NCI-H2081 treated with DMSO at 0.1 percent for 48 hours (cell line): ENCODE measurements at places on chromosomes 5 and 9.

DNA sequence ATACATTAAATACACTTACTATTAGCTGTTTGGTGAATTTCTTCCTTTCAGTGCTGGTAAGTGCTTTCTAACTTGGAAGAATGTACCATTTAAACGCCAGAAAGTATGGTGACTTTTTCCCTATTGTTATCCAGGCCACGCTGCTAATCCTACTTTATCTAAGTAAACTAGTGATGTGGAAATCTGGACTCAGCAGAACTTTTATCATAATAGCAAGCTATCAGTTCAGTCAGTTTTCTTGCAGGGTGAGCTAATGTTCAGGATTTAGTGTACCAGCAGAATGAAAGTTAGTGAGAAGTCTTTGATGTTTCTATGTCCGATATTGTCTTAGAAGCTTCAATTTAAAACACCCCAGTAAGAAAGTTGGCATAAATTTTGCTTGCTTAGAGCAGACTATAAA is 72.2 kb downstream of the HSD17B4 start:
- DNase-seq = no peak

- DNase-seq = peak; percentile 27
Measured at GRCh38 chr5:127492854-127493738, 24.3 kb upstream of the PRRC1 start.

DNA sequence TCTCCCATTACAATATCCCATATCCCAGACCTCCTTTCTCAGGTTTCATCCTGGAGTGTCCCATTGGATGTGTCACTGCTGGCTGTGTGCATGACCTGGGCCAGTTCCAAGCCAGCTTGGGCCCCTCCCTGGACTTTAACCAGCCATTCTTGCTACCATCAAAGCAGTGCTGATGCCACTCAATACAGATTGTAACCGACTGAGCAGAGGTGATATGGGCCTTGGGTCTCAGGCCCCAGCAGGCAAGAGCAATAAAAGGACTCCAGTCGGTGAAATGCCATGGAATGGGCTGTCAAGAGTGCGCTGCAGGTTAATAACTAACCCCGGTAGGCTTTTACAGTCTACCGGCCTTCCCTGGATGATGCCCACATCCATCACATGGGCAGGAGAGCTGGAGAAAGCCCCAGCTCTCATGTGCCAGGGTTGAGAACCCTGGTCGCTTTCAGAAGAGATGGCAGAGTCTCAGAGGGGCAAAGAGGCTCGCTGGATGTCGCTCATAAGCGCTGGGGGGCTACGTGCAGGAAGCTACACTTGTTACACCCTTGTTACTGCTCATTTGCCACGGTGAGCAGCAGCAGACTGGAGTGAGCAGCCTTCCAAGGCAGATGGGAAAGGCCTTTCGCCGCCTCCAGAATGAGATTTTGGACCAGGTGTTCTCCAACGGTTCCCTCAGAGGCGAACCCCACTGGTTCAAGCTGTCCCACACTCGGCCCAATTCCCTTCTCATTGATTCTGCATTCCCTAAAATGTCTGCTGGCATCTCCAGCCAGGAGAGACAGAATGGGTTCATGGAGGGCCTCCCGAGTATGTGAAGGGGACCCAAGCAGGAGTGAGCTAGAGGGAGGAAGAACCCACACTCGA is 13.2 kb downstream of the EPB41L4B start:
- no peak for DNase-seq

- DNase-seq = no peak
Measured at GRCh38 chr5:159975462-159976019, 33.4 kb upstream of the TTC1 start.

GRCh38 chr5:131210151-131210510 is 39.4 kb downstream of the LYRM7 start:
- no peak for DNase-seq

DNA sequence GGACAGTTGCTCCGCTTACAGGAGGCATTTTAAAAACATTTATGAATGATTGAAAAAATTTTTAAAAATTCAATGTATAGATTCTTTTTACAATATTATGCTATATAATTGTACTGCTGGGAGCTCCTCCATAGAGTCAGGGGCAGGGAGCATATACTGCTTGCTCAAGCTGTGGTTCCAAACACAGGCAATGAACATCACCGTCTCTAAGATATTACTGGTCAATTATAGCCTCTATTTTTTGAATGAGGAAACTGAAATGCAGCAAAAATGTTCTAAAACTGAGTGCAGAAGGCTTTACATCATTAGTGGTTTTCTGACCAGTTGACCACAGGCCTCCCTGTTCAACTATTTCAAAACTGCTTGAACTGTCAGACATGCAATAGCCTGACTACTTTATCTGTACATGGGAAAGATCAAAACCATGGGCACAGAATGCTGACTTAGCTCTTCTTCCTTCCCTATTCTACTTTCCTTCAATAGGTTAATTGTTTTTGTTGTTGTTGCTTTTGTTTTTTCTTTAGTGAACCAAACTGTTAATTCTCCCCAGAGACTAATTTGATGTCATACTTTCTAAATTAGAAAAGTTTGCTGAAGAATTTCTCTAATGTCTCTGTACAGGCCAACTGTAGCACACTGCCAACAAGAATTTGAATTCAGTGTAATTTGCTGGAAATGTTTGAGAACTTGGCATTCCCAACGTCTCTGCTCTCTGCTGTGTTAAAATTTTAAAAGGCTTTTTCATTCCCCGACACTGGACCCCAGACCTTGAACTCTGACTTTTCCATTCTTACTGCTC is 107.6 kb upstream of the MPDZ start:
- DNase-seq = no peak

DNA sequence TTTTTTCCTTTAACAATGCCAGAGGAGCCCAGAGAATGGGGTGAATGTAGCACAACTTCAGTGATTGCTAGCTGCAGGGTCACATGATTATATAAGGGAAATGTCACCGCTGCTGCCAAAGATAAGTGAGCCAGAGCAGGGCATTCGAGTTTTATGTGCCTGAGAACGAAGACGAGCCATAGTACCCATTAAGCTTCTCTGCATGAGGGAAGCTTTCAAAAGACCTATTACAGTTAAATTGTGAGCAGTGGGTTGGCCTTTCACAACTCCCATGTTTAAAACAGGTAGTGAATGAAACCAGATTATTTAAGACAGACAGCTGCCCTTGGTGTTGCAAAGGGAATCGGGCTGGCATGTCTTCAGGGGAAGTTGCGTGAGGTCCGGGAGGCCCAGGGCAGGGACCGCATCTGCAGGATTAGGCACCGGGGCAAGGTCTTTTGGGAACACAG is 82.4 kb upstream of the TNFAIP8 start:
- DNase-seq = no peak

GRCh38 chr5:95621839-95622629 is 2.1 kb downstream of the GPR150 start:
- DNase-seq = no peak
